ENCODE measurements at places on chromosomes 13 and 19. TPM values are rescaled to one million over a fixed set of nuclear protein-coding genes. Genes with fewer than 3 reads are reported as not detected.

PSPN gene
- total RNA-seq: 1.1 TPM

- no peak for DNase-seq
Observed at GRCh38 chr13:77701305-77701704, 3.8 kb downstream of the SLAIN1 start.

GRCh38 chr19:46390866-46391265, 22.5 kb downstream of the CCDC8 start:
- DNase-seq: no peak

TTYH1 gene
- total RNA-seq: not detected

- DNase-seq: no peak
Observed at GRCh38 chr19:47231215-47232054, 436 bp upstream of the BBC3 start.

- no peak for DNase-seq
Observed at GRCh38 chr13:65275838-65276630, 1954.1 kb downstream of the PCDH9 start.

DNA sequence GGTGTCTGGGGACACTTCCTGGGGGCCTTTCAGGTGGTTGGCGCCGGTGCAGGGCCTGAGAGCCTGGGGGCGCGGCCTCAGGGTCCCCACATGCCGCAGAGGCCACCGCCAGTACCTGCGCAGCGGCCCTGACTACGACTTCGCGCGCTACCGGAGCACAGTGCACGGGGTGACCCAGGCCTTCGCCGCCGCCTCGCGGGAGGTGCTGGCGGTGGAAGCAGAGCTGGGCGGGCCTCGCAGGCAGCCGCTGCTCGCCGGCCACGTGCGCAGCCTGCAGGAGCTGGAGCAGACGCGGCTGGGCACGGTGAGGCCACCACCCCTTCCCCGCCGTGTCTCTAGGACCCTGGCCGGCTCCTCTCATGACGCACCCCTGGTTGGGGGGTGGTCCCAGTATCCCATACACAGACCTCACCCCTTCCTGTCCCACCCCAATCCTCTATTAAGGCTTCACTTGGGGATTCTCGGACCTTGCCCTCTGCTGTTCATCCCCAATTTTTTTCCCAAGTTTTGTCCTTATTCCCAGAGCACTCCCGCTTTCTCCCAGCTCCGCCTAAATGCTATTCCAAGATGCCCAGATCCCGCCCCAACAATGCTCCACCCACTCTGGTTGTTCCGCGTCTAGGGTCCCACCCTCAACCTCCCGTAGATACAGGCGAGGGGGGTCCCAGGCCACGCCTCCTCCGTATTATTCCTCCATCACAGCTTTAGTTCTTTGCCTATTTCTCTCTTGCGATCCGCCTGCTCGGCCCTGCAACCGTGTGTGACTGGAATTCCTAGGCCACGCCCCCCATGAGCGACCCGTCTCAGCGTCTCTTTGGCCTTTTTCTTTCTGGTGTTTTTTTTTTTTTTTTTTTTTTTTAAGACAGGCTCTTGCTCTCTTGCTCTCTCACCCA, 1.0 kb downstream of the REX1BD start:
- peak; percentile 65 for DNase-seq

DNA sequence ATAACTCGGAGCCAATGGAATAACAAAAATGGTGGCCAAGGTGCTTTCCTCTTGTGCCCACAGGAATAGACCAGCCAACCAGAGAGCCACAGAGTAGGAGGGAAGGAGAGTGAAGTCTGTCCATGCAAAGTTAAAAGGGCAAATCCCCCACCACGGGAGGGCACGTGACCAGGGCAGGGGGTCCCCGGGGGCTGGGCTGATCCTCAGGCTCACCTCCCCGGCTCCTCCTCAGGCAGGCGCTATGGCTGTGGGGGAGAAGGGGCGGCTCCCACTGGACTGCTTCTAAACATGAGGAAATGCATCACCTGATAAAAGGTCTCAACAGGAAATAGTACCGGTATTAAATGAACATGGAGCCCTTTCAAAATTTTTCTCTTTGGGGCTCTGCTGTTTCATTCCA, 73.2 kb upstream of the SLC15A1 start:
- no peak for DNase-seq

DNA sequence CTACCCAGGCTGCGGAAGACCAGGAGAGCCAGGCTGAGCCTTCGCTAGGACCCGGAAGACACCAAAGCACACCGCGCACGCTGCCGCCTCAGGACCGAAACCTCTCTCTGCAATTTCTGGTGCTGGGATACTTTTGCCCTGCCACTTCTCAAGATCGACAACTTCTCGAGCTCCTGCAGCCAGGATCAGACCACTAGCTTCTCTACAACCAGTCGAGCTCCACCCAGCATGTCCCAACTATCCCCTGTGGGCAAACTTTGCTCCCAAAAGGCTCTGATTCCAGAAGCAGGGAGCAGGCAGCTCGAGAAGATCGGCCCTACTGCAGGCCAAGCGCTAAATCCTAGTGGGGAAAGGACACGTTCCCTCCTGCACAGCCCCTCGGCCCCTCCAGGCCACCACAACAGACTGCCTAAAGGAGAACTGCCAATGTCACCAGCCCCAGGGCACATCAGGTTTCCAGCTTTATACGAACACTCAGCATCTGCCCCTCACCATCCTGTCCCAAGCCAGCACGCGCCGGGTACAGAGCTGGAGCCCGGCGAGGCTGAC, 979 bp downstream of the AKAP8 start:
- DNase-seq: peak; percentile 48

GRCh38 chr19:51664131-51664530, 17.5 kb upstream of the SIGLEC14 start:
- DNase-seq: no peak

- DNase-seq: no peak
Observed at GRCh38 chr19:45168767-45169351, 8.1 kb upstream of the NKPD1 start.

GRCh38 chr19:19039901-19040300, 6.5 kb downstream of the ARMC6 start:
- DNase-seq: no peak

GRCh38 chr13:48679941-48680680, 26.4 kb downstream of the CYSLTR2 start:
- DNase-seq: no peak

- no peak for DNase-seq
Observed at GRCh38 chr13:103184413-103184812, 118.2 kb upstream of the SLC10A2 start.

LILRA1 gene
- not detected for total RNA-seq

- DNase-seq: peak; percentile 95
Observed at GRCh38 chr19:6092329-6093286, 17.7 kb downstream of the RFX2 start.

EFNB2 gene
- total RNA-seq: 65.1 TPM

- no peak for DNase-seq
Observed at GRCh38 chr13:77866971-77867370, 51.7 kb downstream of the EDNRB start.

WTIP gene
- 19.3 TPM for total RNA-seq

- DNase-seq: no peak
Observed at GRCh38 chr13:99527301-99527700, 26.0 kb downstream of the TM9SF2 start.

SULT2A1 gene
- total RNA-seq: not detected

ZNF844 gene
- 0.48 TPM for total RNA-seq

DNA sequence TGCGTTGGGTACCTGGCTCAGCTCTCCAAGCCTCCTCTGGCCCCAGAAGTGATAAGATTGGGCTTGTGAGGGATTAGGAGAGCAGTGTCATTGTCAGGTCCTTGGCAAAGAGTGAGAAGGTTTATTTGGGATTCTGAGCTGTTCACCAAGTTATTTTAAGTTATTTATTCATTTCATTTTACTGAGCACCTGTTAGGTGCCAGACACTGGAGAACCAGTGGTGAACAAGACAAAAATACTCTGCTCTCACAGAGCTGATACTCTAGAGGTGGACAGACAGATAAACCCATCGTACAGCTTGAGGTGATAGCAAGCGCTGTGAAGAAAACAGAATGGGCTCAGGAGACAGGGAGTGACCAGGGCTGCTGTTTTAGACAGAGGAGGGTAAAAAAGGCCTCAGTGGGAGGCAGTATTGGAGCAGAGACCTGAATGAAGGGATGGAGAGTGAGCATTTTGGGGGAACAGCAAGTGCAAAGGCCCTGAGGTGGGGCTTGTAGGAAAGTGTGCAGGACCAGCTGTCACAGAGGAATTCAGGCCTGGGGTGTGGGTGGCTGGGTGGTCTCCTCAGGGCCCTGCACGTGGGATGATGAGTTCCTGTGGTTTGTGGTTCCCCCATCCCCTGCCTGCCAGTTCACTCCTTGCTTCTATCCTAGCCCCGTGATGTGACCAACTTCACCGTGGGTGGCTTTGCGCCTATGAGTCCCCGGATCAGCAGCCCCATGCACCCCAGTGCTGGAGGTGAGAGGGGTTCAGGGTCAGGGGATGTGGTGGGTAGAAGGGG, 8.7 kb upstream of the TIMM50 start:
- DNase-seq: no peak

DNA sequence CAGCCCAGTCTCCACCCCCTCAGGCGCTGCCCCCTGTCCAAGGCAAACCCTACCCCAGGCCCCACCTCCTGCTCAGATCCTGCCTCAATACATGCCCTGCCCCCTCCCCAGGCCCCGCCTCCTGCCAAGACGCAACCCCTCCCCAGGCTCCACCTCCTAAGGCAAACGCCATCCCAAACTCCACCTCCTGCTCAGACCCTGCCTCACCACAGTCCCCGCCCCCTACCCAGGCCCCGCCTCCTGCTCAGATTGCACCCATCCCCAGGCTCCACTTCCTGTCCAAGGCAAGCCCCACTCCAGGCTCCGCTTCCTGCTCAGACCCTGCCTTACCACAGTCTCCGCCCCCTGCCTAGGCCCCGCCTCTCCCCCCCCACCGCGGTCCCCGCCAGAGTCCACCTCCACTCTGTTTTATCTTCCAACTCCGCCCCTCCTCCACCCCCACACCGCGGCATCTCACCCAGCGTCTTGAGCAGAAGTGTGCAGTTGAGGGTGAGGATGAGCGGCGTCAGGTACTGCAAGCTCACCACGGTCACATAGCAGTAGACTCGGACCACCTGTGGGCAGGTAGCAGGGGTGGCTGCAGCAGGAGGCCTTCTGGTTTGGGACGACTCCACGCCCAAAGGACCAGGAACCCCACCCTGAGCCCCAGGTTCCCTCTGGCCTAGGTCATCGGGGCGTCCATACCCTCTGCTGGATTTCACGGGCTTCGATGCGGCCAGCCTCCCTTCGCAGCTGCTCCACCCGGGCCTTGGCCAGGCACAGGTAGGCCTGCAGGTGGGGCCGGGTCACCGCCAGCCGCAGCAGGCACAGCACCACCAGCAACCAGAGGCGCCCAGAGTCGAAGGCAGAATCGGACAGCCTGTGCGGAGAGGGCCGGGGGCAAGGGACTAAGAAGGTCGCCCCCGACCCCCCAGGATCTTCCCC, 17.7 kb downstream of the TMEM161A start:
- DNase-seq: no peak

DNA sequence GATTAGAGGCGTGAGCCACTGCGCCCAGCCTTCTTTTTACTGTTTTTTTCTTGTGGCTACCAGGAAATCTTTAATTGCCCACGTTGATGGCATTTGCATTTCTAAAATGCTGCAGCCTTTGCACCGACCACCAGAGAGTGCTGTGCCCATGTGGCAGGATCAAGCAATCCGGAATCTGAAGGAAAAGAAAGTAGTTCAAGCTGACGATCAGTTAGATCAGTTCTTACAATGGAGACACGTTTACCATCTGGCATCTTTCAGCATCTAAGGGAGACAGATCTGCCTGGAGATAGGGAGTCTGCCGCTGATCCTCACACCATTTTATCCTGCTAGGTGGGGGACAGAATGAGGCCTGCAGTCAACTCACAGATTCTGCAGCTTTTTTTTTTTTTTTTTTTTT, 19.9 kb downstream of the TINCR start:
- no peak for DNase-seq

GRCh38 chr13:47555235-47555634, 445.8 kb downstream of the SUCLA2 start:
- peak; percentile 25 for DNase-seq
